Esophagus mucosa (tissue), 1 donor: ENCODE measurements at places on chromosomes 11 and 22. TPM values are rescaled to one million over a fixed set of nuclear protein-coding genes. Genes with fewer than 3 reads are reported as not detected.
A peak's percentile ranks its signal among the peaks of the same experiment; 100 is the strongest.

DNA sequence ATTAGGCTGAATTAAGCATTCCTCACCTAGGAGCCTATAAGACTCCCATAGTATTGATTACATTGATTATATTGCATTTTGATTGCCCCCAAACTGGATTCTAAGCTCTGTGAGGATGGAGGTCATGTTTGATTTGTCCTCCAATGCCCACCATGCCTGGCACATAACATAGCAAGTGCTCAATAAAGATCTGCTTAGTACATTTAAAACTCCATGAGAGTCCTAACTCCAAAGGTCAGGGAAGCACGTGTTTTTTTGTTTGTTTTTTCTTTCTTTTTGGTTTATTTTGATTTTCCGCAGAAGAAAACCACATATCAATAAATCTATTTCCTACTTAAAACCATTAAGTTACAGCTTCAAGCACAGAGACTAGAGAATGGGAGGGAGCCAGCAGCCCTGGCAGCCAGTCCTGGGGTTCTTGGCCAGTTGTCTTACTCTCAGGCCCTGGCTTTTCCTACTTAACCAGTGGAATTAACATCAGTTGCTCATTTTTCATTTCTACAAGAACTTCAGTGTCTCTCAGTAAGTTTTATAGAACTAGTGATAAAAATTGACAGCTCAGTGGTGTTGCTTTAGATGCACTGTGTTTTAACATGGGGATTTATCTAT is 429.9 kb upstream of the CCDC90B start:
- ATAC-seq, result no peak

- ATAC-seq, result no peak
Observed at GRCh38 chr11:61341706-61342105, 8.7 kb downstream of the TKFC start.

- ATAC-seq, result peak; percentile 58
Observed at GRCh38 chr22:37260901-37261336, 16.9 kb upstream of the RAC2 start.

DNA sequence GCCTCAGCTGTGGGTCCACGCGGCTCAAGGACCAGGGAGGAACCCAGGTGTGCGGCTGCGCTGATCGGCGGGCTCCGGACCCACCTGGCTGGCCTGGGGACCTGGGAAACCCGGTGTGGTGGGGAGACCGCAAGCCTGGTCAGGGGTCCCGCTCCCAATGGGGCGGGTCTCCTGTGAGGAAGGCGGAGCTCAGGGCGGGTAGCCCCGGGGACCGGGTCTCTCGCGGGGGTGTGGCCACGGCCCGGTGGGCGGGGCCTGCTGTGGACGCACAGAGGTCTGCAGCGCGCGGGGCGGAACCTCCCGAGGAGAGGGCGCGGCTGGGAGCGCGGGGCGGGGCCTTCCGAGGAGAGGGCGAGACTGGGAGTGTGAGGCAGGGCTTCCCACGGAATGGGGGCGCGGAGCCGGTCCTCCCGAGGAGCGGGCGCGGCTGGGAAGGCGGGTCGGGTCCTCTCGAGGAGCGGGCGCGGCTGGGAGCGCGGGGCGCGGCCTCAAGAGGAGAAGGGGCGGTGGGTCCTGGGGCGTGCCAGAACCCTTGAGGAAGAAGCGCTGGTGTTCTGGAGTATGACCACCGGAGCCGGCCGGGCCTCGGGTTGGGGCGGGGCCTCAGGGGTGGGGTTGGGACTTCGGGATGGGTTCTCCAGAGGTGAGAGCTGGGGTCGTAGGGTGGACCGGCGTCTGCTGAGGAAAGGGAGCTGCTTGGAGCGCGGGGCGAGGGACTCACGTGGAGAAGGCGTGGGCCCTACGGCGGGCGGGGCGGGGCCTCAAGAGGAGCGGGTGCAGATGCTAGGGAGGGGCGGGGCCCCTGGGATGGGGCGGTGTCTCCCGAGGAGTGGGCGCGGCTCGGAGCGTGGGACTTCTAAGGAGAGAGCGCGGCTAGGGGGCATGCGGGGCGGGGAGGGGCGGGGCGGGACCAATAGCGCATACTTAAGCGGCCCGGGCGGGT is 20.8 kb downstream of the DGCR6L start:
- peak; percentile 90 for ATAC-seq

- ATAC-seq, result no peak
Observed at GRCh38 chr11:16505481-16505880, 149.1 kb upstream of the SOX6 start.

GRCh38 chr11:937841-938261 is 12.2 kb downstream of the AP2A2 start:
- no peak for ATAC-seq

DNA sequence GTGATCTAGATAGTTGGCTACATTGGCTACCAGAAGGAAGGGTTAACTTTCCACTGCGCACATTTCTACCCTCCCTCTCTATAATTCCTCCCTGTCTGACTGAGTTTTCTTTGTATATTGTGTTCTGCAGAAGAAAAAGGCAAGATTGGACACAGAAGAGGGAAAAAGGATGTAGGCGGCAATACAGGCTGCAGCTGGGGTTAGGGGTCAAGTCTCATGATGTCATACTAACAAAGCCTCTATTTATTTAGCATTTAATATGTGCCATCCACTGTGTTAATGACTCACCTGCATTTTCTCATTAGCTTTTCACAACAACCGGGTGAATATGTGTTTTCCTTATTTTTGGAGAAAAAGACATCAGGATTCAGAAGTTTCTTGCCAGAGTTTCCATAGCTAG is 2.0 kb downstream of the FAM83F start:
- peak; percentile 22 for ATAC-seq

GRCh38 chr11:118082880-118083552 is 3.7 kb downstream of the SMIM35 start:
- no peak for ATAC-seq

GRCh38 chr11:23112987-23113886 is 253.0 kb upstream of the CCDC179 start:
- peak; percentile 90 for ATAC-seq

Gene ASCL2
- 2.0 TPM for total RNA-seq

Gene MMP10
- 1.4 TPM for total RNA-seq
